Caki2 (cell line): ENCODE measurements at places on chromosomes 6 and 20.

GRCh38 chr20:12466915-12467314 is 541.9 kb upstream of the SPTLC3 start:
- DNase-seq: no peak

GRCh38 chr20:38260025-38260377 is 534 bp downstream of the KIAA1755 start:
- no peak for DNase-seq

DNA sequence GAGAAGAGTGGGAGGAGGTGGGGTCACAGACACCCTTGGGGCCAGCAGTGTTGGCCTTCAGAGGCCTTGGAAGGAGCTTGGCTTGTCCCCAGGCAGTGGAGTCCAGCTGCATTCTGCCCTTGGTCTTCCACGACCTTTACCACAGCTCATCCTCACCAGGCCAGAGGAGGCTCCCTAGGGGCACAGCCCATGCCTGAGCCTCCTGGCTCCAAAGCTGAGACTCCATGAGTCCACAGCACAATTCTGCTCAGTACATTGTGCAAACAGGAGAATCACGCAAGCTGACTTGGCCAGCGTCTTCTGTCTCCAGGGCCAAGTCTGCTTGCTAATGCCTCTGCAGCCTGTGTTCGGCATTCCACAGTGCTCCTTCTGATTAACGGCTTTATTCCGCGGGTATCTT is 337.2 kb downstream of the SMOC2 start:
- no peak for DNase-seq

- DNase-seq: no peak
These were observed 700.1 kb downstream of the HDGFL1 start for GRCh38 chr6:23269436-23269835.

GRCh38 chr20:41308290-41308711 is 9.2 kb downstream of the ZHX3 start:
- DNase-seq: peak; percentile 84

- peak; percentile 92 for DNase-seq
These were observed 746.0 kb upstream of the ADGRB3 start for GRCh38 chr6:67888886-67889681.

DNA sequence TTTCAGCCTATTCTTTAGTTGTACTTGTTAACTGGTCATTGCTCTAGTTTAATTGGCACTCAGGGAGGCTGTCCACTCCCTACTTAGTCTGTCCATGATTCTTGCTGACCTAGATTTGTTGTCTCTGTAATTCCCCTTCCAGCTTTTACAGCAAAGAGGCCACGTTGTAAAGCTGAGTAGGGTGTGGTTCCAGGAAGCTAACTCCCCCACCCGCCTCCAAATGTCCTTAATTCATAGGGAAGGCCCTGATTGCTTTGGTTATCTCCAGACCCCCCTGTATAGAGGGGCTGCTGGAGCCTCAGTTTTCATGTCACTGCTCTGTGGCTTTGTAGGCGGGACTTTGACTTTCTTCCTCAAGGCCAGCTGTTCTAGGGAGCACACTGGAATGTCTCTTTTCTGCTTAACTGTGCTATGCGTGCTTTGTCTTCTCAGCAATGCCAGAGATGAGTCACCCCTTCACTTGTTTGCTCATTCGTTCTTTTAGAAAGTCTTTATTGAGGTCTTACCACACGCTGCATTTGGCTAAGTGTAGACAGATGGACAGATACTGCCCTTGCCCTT is 175.1 kb upstream of the JAG1 start:
- DNase-seq: peak; percentile 84

- DNase-seq: no peak
These were observed 9.3 kb downstream of the COX7A2 start for GRCh38 chr6:75234126-75234865.

DNA sequence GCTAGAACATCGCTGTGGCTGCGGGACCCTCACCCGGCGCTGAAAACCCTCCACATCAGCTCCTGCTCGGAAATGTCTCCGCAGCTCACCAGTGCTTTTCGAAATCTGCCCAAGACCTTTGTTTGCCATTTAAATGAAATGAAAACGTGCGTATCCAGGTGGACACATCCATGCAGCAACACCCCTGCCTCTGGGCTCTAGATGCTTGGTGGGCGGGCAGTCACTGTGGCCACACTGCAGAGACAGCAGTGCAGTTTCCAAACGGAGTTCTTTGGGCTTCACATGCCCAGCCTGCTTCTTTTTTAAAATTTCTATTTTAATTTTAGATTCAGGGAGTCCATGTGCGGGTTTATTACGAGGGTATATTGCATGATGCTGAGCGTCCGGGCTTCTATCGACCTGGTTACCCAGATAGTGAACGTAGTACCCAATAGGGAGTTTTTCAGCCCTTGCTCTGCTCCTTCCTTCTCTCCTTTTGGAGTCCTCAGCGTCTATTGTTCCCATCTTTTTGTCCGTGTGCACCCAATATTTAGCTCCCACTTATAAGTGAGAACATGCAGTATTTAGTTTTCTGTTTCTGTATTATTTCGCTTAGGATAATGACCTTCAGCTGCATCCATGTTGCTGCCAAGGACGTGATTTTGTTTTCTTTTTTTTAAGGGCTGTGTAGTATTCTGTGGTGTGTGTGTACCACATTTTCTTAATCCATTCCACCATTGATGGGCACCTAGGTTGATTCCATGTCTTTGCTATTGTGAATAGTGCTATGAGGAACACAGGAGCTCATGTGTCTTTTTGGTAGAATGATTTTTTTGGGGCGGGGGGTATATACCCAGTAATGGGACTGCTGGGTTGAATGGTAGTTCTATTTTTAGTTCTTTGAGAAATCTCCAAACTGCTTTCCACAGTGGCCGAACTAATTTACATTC is 4.8 kb upstream of the TUBB2B start:
- no peak for DNase-seq

- no peak for DNase-seq
These were observed 18.9 kb downstream of the CDH22 start for GRCh38 chr20:46289432-46289831.

DNA sequence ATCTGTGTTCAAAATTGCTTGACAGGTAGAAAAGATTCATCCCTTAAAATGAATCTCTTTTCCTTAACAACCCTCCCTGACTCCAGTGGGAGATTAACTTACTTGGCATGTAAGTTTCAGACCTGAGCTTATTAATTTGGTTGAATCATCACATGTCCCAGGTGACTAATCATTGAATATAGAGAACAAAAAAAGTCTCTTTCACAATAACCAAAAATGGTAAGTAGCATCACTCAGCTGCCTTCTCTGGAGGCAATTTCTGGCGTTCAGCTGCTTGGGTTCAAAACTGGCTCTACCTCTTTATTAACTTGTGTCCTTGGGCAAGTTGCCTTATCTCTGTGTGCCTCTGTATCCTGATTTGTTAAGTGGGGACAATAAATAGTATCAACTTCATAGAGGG is 2.9 kb downstream of the C6orf141 start:
- DNase-seq: peak; percentile 27

DNA sequence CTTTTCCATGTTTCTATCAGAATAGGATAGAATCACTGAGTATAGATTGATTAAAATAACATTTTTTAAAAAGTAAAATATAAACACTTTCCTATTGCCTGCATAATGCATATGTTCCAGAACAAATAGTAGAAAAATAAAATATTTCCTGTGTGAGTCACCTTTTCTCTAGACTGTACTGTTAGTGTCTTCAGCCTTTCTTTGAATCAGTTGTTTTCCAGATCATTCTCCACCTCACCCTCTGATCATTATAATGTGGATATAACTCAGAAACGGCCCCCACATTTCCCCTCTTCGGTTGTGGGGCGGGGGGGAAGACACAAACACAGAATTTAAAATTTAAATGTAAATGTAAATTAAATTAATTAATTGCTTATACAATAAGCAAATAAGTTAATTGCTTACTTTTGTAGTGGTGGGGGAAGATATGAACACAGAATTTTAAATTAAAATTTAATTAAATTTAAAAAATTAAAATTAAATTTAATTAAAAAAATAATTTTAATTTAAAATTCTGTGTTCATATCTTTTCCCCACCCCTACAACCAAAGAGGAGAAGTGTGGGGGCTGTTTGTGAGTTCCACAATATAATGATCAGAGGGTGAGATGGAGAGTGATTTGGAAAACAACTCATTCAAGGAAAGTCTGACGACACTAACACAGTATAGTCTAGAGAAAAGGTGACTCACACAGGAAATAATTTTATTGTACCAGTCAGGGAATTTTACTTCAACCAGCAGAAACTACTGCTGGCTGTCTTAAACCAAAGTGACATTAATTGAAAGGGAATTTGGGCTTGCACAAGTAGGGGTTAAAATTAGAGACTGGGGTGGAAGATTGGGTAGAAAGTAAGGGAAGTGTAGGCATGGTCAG is 37.1 kb upstream of the PROKR2 start:
- no peak for DNase-seq

GRCh38 chr6:69265706-69266105 is 531.1 kb downstream of the LMBRD1 start:
- DNase-seq: no peak

GRCh38 chr6:129575378-129576118 is 134.4 kb downstream of the ARHGAP18 start:
- peak; percentile 52 for DNase-seq

DNA sequence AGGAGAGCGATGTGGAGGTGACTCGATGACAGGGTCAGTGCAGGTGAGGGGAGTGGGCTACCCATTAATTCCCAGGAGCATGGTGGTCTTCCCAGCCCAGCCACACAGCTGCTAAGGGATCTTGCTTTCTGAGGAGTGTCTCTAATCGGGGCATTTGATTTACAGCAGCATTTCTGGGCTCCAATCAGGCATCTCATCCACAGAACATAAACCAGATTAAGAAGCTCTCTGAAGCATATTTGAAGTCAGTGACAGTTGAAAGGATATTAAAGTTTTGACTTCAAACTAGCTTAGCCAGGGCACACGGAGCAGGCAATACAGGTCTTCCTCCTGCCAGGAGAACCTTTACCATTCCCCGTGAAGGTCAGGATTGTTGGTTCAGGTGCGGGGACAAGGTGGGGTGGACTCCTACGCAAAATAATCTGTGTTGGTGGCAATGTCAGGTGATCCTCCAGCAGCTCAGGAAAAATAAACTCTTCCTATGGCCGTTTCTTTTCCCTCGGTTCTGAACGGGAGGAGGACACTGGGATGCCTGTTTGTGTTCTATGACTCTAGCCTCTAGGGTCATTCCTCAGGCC is 39.9 kb upstream of the ZNF831 start:
- DNase-seq: no peak

DNA sequence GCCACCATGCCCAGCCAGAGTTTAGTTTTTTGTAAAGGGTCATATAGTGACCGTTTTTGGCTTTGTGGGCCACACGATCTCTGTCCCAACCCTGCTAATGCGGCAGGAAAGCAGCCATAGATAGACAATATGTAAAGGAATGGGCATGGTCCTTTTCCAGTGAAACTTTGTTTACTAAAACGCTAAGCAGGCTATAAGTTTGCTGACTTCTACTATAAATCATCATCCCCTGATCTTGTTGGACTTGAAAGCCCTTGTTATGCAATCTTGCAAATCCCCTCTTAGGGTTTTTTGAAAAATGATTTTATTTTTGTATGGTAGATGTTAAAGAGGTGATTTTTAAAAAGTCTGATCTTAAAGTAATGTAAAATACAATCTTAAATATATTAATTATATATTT is 63.6 kb downstream of the CBFA2T2 start:
- DNase-seq: no peak
